ENCODE measurements at places on chromosomes 12 and 14.

GRCh38 chr12:130879212-130879686 lies 7.4 kb downstream of the RAN start:
- no peak for DNase-seq

- no peak for DNase-seq
These were observed 66.9 kb upstream of the CPSF6 start for GRCh38 chr12:69172491-69172890.

- DNase-seq, result no peak
These were observed 662 bp upstream of the BATF start for GRCh38 chr14:75521415-75522199.

GRCh38 chr12:26028953-26029735 lies 70.7 kb downstream of the RASSF8 start:
- peak; percentile 53 for DNase-seq

- DNase-seq, result peak; percentile 61
These were observed 5.7 kb upstream of the VTI1B start for GRCh38 chr14:67680121-67680602.

DNA sequence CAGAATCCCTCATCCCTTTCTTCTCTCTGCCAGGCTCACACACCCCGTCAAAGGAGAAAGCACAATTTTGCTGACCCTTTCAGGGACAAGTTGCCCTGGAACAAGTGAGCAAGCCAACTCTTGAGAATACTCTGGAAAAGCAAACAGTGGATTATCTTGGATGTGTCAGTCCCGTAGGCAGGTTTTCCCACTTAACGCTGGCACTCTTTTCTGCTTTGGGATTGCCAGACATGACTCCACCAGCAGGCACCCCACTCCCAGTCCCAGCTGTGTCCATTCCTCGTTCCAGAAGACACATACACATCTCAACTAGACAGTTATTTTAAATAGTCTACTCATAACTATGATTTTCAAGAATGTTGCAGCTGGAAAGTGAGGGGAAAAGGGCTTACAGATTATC lies 145.5 kb upstream of the CDKN3 start:
- DNase-seq, result no peak

- no peak for DNase-seq
These were observed 46.0 kb downstream of the FAM222A start for GRCh38 chr12:109759595-109759994.

DNA sequence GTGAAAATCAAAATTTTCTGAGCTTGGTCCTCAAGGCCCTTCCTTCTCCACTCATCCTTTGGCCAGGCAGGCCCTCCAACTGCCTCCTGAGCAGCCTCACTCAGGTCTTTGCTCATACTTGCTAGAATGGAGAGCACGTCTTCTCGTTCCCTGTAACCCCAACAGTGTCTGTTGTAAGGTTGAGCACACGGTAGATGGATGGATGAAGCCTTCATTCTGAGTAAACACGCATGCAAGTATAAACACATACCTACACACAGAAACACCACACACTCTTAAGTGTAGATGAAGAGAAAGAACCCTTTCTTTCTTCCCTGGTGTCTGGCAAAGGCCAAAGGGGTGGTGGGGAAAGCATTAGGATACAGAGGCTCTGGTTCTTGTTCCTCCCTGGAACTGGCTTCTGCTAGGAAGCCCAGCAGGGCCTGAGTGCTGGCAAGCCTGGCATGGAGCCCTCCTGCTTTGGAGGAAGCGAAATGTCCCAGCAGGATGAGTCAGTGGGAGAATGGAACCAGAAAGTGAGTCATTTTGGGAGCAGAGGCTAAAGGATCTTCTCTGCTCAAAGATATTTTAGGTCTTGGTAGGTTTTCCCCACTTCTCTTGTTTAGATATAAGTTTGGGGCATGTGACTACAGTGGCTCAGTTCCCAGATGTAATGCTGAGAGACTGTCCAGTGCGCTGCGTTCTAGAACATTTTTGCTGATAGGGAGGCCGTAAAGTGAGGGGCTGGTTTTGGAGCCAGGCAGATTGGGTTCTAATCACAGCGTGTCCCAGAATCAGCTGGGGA lies 127.4 kb downstream of the CACNA1C start:
- peak; percentile 96 for DNase-seq

DNA sequence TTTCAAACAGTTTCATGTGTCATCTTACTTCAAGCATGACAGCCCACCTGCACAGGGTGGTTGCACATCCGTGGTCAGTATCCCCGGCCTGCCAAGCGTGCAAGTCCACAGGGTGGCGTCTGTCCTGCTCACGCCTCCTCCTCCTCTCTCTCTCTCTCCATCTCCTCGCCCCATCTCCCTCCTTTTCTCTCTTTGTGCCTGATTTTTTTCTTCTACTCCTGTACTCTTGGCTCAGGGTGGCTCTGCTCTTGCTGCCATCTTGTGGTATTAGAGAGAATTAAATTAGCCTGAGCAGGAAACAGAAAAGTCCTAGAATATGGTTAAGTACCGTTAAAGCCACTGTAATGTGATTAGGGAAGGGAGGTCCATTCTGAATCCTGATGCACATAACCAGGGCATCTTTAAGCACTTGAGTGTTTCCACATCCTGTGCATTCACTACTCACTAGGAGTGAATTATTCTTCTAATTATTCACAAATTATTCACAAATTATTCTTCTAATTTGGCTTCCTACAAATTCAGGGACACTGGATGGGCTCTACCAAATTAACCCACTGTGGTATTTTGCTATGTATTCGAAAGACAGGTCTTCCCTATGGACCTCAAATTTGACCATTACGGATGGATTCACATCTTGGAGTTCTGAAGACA lies 25.5 kb upstream of the DTX1 start:
- peak; percentile 35 for DNase-seq

- DNase-seq, result peak; percentile 44
These were observed 43.3 kb downstream of the NCKAP5L start for GRCh38 chr12:49784756-49785409.

GRCh38 chr14:26828741-26829140 lies 230.9 kb upstream of the NOVA1 start:
- no peak for DNase-seq

DNA sequence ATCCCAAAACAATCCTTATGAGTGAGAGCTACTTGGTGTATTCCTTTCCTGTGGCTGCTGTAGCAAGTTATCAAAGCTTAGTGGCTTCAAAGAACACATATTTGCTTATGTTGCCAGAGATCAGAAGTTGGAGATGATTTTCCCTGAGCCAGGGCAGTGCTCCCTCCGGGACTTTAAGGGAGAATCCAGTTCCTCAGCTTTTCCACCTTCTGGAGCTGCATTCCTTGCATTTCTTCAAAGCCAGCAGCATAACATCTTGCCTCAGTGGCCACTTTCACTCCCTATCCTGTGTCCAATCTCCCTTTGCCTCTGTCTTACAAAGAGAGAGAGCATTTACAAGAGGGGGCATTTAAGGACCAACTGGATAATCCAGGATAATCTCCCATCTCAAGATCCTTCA lies 33.7 kb downstream of the P2RX7 start:
- no peak for DNase-seq

GRCh38 chr12:1130164-1130563 lies 139.1 kb downstream of the ERC1 start:
- peak; percentile 3 for DNase-seq

GRCh38 chr12:103884316-103884715 lies 43.3 kb upstream of the NT5DC3 start:
- DNase-seq, result peak; percentile 46

GRCh38 chr14:32514236-32514635 lies 185.1 kb downstream of the AKAP6 start:
- no peak for DNase-seq

DNA sequence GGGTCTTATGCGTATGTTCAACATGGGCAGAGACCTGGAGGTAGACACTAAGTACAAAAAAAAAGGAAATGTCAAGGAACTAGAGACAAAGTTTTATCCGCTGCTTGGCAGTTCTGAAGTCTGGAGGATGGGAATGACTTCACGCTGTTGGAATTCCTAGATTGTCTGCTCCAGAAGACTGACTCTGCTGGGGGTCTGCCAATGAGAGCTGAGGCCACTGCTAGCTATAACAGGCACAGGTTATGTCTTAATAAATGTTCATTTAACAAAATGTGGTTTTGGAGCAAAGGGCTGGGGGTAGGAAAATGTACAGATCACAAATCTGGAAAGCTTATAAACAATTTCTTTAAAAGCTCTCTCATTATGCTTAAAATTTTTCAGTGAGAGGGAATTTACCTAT lies 5.9 kb downstream of the RNASE8 start:
- peak; percentile 94 for DNase-seq

- no peak for DNase-seq
These were observed 14.2 kb downstream of the SLC11A2 start for GRCh38 chr12:51011955-51012354.

GRCh38 chr12:79883216-79883615 lies 51.7 kb downstream of the PPP1R12A start:
- DNase-seq, result peak; percentile 68

GRCh38 chr12:123106640-123107359 lies 44.1 kb downstream of the PITPNM2 start:
- no peak for DNase-seq

DNA sequence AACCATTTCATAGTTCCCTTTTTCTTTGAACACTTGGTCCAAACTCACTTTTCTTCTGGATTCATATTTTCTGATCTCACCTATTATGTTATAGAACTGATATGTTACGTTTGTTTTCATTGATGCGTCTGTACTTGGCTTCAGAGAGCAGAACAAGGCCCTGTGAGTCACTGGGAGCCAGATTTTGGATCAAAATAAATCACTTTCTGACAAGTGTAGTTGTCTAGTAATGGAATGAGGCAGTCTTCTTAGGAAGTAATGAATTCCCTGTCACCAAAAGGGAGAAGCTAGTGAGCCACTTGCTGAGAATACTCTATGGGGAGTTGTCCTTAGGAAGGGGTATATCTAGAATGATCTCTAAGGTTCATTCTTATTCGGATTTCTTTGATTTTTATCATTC lies 10.2 kb downstream of the BICD1 start:
- DNase-seq, result peak; percentile 81

- no peak for DNase-seq
These were observed 1.3 kb downstream of the C12orf75 start for GRCh38 chr12:105331805-105332251.

- DNase-seq, result no peak
These were observed 94.7 kb downstream of the CHST11 start for GRCh38 chr12:104551313-104551931.

DNA sequence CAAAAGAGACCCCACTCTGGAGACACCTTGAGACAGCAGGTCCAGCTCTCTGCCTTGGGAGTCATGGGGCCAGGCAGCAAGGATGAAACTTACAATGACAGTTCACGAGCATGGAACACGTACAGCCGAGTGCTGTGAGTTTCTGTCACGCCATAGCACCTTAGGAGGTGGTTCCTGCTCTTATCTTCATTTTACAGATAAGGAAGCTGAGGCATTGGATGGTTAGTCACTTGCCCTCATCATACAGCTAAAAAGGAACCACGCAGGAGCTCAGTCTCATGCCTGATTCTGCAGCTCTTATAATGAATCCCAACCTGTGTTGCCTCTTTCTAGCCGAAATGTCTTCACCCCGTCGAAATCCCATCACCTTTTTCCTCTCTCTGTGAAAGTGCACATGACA lies 39.9 kb downstream of the C14orf132 start:
- no peak for DNase-seq

DNA sequence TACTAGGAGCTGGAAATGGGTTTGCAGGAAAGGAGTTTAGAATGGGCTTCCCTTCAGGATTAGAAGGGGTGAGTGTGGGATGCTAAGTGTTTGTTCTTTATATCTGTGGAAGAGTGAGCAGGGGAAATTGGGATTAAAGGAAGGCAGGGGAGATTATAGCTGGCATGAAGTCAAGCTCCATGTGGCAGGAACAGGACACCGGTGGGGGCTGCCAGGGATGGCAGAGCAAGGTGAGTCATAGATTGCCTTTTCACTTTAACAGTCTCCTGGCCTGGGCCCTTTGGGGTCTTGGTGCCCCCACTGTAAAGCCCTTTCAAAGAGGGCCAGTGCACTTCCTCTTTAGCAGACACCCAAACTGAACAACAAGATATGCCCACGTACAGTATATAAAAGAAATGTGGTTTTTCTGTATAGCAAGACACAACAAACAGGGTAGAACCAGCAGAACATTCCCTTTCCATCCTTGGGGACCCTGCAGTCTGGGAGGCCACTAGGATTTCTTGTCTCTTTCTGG lies 23.1 kb upstream of the FBXO21 start:
- no peak for DNase-seq

- DNase-seq, result no peak
These were observed 22.9 kb upstream of the TCL1B start for GRCh38 chr14:95663226-95663797.

- DNase-seq, result no peak
These were observed 23.9 kb downstream of the PLEKHA5 start for GRCh38 chr12:19153396-19153795.

DNA sequence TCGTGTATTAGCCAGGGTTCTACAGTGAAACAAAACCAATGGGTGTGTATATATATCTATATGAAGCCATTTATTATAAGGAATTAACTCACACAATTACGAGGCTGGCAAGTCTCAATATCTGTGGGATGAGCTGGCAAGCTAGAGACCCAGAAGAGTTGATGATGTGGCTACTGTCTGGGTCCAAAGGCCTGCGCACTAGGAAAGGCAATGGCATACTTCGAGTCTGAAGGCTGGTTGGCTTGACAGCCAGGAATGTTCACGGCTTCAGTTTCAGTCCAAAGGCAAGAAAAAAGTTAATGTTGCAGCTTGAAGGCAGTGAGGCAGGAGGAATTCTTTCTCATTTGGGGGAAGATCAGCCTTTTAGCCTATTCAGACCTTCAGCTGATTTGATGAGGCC lies 893.3 kb upstream of the LRFN5 start:
- DNase-seq, result no peak

GRCh38 chr12:121404734-121405133 lies 4.8 kb downstream of the RNF34 start:
- no peak for DNase-seq

DNA sequence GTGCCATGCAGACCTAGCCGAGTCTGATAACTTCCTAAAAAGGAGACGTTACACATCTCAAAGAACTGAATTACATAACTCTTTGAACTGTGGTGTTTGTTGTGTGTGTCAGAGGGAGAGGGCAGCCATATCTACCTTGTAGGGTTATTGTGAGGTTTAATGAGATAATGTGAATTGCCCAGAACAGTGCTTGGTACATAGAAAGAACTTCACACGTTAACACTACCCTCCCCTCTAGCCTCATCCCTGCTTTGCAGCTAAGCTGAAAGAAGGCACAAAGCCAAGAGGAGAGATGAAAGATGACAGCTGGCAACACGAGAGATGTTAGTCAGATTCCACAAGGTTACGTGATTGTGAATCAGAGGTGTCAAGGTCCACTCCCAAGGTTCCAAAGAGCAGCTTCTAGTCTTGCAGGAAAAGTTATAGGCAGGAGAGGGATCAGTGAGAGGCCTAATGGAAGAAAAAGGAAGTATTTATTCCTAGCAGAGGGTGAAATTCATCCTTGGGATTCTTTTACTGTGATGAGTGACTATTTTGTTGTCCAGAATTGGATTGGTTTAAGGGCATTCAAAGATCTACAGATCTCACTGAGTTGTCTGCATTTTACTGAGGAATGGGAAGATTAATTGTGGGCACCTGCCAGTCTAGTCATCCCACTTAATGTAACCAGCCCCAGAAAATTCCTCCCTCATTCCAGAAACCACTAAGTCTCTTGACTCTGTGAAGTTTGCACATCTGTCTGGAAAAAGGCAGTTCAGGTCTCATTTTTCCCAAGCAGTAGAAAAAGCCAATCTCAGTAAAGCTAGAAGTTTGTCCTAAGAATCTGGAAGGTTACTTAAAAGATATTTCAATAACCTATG lies 25.9 kb upstream of the WNK1 start:
- peak; percentile 51 for DNase-seq

GRCh38 chr12:127899971-127900370 lies 367.0 kb upstream of the TMEM132C start:
- DNase-seq, result no peak
